ENCODE measurements at places on chromosomes 3 and 15. TPM values are rescaled to one million over a fixed set of nuclear protein-coding genes. Genes with fewer than 3 reads are reported as not detected.

DNA sequence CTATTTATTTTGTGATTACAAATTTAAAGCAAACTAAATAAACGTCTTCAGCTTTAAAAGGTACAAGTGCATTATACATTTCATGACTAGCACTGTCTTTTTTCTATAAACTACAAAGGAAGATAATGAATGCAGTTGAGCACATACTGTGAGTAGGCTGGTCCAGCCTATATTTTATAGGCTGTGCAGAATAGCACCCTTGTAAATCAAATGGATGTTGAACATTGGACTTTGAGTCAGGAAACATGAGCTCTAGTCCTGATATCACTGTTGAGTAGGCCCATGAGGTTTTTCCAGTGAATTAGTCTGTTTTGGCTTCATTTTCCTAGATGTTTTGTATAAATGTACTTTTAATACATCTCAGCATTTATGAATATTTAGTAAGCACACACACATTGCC, 447.3 kb upstream of the KCNMB2 start:
- no peaks in the 10 kb centered on the region for H3K27me3 ChIP-seq
- H3K4me3 ChIP-seq = no peak overlapping the region

DNA sequence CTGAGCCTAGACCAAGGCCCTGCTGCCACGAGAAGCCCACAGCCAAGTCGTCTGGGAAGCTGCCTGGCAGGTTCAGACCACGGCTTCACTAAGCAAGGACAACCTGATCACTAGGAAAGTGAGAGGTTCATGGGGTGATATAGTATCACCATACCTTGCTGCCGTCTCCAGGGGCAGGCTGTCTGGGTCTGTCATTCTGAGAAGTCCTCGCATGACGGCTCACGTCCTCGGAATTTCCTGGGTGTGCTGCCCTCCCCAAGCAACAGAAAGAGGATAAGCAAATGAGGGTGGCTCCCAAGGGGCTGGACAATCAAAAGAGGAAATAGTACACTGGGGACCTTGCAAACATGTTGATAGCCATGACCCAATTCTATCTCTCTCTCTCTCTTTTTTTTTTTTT, 207.4 kb upstream of the IGF1R start:
- DNase-seq = no peak
- no peaks in the 10 kb centered on the region for H3K4me1 ChIP-seq
- no peaks in the 10 kb centered on the region for H3K27me3 ChIP-seq
- H3K27ac ChIP-seq = no peak overlapping the region
- no peaks in the 10 kb centered on the region for H3K36me3 ChIP-seq

DNA sequence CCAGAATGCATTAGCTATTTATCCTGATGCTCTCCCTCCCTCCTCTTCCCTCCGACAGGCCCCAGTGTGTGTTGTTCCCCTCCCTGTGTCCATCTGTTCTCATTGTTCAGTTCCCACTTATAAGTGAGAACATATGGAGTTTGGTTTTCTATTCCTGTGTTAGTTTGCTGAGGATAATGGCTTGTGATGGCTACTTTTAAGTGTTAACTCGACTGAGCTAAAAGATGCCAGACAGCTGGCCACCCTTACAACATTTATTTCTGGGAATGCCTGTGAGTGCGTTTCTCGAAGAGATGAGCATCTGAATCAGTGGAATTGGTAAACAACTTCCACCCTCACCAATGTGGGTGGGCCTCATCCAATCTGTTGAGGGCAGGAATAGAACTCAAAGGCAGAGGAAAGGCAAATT, 24.7 kb upstream of the TM2D3 start:
- H3K4me3 ChIP-seq = no peak overlapping the region
- H3K36me3 ChIP-seq = no peaks in the 10 kb centered on the region
- no peaks in the 10 kb centered on the region for H3K4me1 ChIP-seq
- DNase-seq = no peak
- H3K27ac ChIP-seq = no peak overlapping the region

The INSYN1 gene
- total RNA-seq = 0.32 TPM

All from colonic mucosa (tissue), 4 donors.